ENCODE measurements at places on chromosomes 13 and 19. TPM values are rescaled to one million over a fixed set of nuclear protein-coding genes. Genes with fewer than 3 reads are reported as not detected.
A peak's percentile ranks its signal among the peaks of the same experiment; 100 is the strongest.

GRCh38 chr19:46828484-46828883, 22.2 kb downstream of the AP2S1 start:
- no peaks in the 10 kb centered on the region for H3K27me3 ChIP-seq
- peaks cover 8% of the 10 kb centered on the region for H3K4me1 ChIP-seq
- DNase-seq = no peak
- H3K27ac ChIP-seq = no peak overlapping the region

GRCh38 chr13:74550039-74550438, 415.8 kb upstream of the KLF12 start:
- H3K36me3 ChIP-seq = no peaks in the 10 kb centered on the region
- H3K27ac ChIP-seq = no peak overlapping the region
- no peaks in the 10 kb centered on the region for H3K27me3 ChIP-seq

DNA sequence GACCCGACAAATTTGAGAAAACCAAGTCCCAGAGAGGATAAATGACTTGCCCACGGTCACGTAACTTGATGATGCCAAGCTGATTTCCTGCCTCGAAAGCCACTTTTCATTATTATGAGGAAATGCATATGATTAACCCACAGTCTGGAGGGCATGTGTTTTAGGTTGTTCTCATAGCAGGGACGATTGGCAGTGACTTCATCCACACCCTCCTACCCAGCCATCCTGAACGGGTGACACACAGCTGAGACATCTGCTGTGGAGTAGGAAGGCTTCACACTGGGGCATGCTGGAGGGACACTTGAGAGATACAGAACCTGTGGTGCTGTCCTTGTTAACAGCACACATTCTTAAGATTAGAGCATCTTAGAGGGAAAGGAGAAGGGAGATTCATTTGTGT, 65.4 kb upstream of the WDFY2 start:
- no peak overlapping the region for H3K4me3 ChIP-seq
- H3K27me3 ChIP-seq = no peaks in the 10 kb centered on the region
- H3K36me3 ChIP-seq = no peaks in the 10 kb centered on the region
- no peak overlapping the region for H3K27ac ChIP-seq
- H3K4me1 ChIP-seq = 0 out of 2 replicates have a peak, but pooled peaks cover 2% of the 10 kb centered on the region

GRCh38 chr13:42607546-42607945, 33.6 kb downstream of the TNFSF11 start:
- H3K4me3 ChIP-seq = no peak overlapping the region
- no peaks in the 10 kb centered on the region for H3K4me1 ChIP-seq
- H3K27ac ChIP-seq = no peak overlapping the region
- H3K27me3 ChIP-seq = no peaks in the 10 kb centered on the region

DNA sequence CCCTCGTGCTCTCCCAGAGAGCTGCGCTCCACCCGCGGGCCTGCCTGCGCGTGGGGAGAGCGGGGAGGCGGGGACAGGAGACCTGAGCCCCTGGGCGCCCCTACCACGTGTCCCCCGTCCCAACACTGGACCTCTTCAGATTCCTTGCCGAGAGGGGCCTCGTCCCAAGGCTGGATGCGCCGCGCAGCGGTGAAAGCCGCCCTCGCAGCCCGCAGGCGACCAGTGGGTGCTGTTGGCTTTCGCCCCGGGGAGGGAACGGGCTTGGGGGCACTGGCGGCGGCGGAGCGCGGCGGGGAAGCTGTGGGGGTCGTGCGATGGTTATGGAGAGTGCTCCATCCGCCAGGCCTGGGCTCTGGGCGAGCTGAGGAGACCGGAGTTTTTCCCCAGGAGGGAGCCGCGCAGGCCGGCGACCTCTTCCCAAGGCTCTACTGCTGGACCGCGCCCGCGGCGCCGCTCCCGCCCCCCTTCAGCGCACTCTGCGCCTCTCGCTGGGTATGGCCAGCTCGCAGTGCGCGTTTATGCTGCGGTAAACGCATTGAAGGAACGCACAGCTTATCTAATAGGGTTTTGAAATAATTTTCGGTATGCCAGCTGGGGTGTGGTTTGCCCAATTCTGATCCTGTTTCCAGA, 17.2 kb upstream of the RNF17 start:
- H3K4me3 ChIP-seq = no peak overlapping the region
- no peaks in the 10 kb centered on the region for H3K36me3 ChIP-seq
- no peaks in the 10 kb centered on the region for H3K4me1 ChIP-seq
- DNase-seq = no peak

DNA sequence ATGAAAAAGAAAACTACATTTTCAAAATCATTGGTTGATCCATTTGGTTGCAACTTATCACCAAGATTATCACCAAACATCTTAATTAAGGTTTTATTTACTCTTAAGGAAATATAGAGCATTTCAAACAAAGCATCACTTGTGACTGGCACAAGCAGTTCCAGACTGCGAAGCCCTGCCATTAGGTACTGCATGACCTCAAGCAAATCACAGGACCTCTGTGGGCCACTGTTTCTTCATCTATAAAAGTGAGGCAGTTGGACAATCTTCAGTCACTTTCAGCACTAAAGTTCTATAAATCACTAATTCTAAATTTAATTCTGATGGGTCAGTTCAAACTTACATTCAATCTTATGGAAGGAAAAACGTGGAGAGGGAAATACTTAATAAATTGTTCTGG, 2.0 kb downstream of the ELF1 start:
- no peak overlapping the region for H3K4me3 ChIP-seq
- no peaks in the 10 kb centered on the region for H3K36me3 ChIP-seq
- no peak for DNase-seq
- peak overlapping the region; percentile 3 for H3K27ac ChIP-seq
- peaks cover 10% of the 10 kb centered on the region for H3K4me1 ChIP-seq
- no peaks in the 10 kb centered on the region for H3K27me3 ChIP-seq

- no peak overlapping the region for H3K4me3 ChIP-seq
- peaks cover 81% of the 10 kb centered on the region for H3K4me1 ChIP-seq
- no peaks in the 10 kb centered on the region for H3K27me3 ChIP-seq
- peaks cover 73% of the 10 kb centered on the region for H3K36me3 ChIP-seq
- H3K27ac ChIP-seq = peak overlapping the region; percentile 93
Measured at GRCh38 chr19:41323430-41324125, 13.6 kb downstream of the CCDC97 start.

DNA sequence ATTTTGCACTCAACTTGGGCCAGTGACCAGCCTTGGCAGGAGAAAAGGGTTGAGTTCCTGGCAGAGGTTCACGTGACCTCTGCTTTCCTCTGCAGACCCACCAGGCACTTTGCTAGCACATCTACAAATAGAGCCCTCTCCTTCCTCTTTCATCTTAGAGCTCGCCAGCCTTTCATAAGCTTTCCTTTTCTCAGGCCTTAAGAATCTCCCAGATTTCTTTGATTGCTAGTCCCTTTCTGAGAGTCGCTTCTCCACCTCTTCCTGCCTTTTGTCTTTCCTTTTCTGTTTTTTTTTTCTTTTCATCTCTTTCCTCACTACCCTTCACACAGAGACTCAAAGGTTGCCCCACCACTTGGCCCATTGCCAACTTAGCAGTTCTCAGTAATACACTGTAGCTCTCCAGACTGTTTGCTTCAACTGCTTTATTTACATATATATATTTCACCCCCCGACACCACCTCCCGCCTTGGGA, 375.7 kb upstream of the SPRY2 start:
- H3K27ac ChIP-seq = no peak overlapping the region
- H3K4me1 ChIP-seq = no peaks in the 10 kb centered on the region
- H3K36me3 ChIP-seq = no peaks in the 10 kb centered on the region
- no peak overlapping the region for H3K4me3 ChIP-seq

- peaks cover 14% of the 10 kb centered on the region for H3K4me1 ChIP-seq
- no peak overlapping the region for H3K4me3 ChIP-seq
- H3K27me3 ChIP-seq = no peaks in the 10 kb centered on the region
- H3K27ac ChIP-seq = no peak overlapping the region
Measured at GRCh38 chr19:46287585-46287984, 9.3 kb upstream of the HIF3A start.

GRCh38 chr19:12868540-12869112, 12.6 kb downstream of the DNASE2 start:
- no peak overlapping the region for H3K27ac ChIP-seq
- no peaks in the 10 kb centered on the region for H3K27me3 ChIP-seq
- no peak for DNase-seq
- no peaks in the 10 kb centered on the region for H3K36me3 ChIP-seq
- no peak overlapping the region for H3K4me3 ChIP-seq
- no peaks in the 10 kb centered on the region for H3K4me1 ChIP-seq

DNA sequence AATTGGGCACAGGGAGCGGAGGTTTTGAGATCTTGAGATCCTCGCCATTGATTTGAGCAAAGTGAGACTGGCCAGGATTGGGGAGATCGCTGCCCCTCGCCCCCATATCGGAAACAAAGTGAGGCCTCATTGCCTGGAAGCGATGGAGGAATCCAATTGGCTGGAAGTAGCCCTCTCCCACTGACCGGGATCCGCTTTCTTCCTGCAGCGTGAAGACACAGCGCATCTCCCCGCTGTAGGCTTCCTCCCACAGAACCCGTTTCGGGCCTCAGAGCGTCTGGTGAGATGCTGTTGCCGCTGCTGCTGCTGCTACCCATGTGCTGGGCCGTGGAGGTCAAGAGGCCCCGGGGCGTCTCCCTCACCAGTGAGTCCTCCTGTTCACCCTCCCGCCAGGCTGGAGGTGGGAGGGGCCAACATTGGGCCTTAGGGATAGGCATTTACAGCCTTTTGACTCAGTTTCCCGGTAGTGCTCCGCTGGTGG, 438 bp downstream of the PRKCSH start:
- peaks cover 14% of the 10 kb centered on the region for H3K4me1 ChIP-seq
- peak overlapping the region; percentile 65 for H3K4me3 ChIP-seq
- H3K27ac ChIP-seq = peak overlapping the region; percentile 44
- H3K36me3 ChIP-seq = peaks cover 49% of the 10 kb centered on the region

The ELANE gene
- total RNA-seq = not detected

The HIF3A gene
- total RNA-seq = not detected

The ZNF253 gene
- 1.6 TPM for total RNA-seq

The SKA3 gene
- 39.9 TPM for total RNA-seq

The MRPL4 gene
- total RNA-seq = 87.4 TPM

The TNNT1 gene
- total RNA-seq = 3.4 TPM

The POSTN gene
- not detected for total RNA-seq

The C19orf73 gene
- total RNA-seq = 4.3 TPM
